ENCODE measurements at places on chromosomes 6 and 20. TPM values are rescaled to one million over a fixed set of nuclear protein-coding genes. Genes with fewer than 3 reads are reported as not detected.

Gene DNAH8
- total RNA-seq, result 0.05 TPM

Gene RAB44
- total RNA-seq, result not detected

Gene FAM209B
- not detected for total RNA-seq

Gene RAD21L1
- total RNA-seq, result not detected

Gene TRAPPC3L
- not detected for total RNA-seq

Gene PKHD1
- total RNA-seq, result 25.2 TPM

GRCh38 chr20:40010483-40010882 lies 678.6 kb downstream of the MAFB start:
- DNase-seq, result no peak
- no peaks in the 10 kb centered on the region for H3K36me3 ChIP-seq
- no peaks in the 10 kb centered on the region for H3K4me1 ChIP-seq
- H3K27me3 ChIP-seq, result no peaks in the 10 kb centered on the region
- H3K4me3 ChIP-seq, result no peak overlapping the region

- no peaks in the 10 kb centered on the region for H3K27me3 ChIP-seq
- DNase-seq, result no peak
- no peak overlapping the region for H3K27ac ChIP-seq
- H3K4me3 ChIP-seq, result no peak overlapping the region
Observed at GRCh38 chr6:38364127-38364526, 275.6 kb downstream of the BTBD9 start.

GRCh38 chr20:42749556-42749955 lies 440.1 kb downstream of the PTPRT start:
- no peak overlapping the region for H3K27ac ChIP-seq
- peaks cover 13% of the 10 kb centered on the region for H3K27me3 ChIP-seq
- H3K4me3 ChIP-seq, result no peak overlapping the region
- no peak for DNase-seq
- no peaks in the 10 kb centered on the region for H3K36me3 ChIP-seq
- H3K4me1 ChIP-seq, result no peaks in the 10 kb centered on the region

Gene TMEM200A
- not detected for total RNA-seq

Gene ANKEF1
- 9.0 TPM for total RNA-seq

DNA sequence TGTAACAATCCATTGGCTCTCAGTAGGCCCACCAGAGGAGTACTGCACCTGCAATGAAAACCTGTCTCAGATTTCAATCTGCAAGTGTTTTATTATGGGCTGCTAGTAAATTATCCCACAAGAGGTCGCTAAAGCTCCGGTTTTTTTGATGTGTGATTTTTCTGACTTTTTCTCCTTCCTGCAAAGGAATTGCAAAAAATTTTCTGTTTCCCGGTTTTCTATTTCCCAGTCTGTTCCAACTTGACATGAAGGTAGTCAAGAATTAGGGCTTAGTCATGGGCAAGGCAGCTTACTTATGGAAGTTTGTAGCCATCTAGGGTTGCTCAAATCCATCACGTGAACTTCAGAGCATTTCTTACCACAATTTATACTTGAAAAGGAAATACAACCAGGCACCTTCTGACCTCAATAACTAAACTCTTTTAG lies 38.5 kb upstream of the AHI1 start:
- DNase-seq, result peak; percentile 8
- H3K27me3 ChIP-seq, result no peaks in the 10 kb centered on the region
- no peaks in the 10 kb centered on the region for H3K4me1 ChIP-seq
- no peaks in the 10 kb centered on the region for H3K36me3 ChIP-seq
- no peak overlapping the region for H3K27ac ChIP-seq

- DNase-seq, result no peak
- no peak overlapping the region for H3K4me3 ChIP-seq
- peaks cover 16% of the 10 kb centered on the region for H3K4me1 ChIP-seq
Observed at GRCh38 chr6:7045331-7045730, 62.4 kb upstream of the RREB1 start.

DNA sequence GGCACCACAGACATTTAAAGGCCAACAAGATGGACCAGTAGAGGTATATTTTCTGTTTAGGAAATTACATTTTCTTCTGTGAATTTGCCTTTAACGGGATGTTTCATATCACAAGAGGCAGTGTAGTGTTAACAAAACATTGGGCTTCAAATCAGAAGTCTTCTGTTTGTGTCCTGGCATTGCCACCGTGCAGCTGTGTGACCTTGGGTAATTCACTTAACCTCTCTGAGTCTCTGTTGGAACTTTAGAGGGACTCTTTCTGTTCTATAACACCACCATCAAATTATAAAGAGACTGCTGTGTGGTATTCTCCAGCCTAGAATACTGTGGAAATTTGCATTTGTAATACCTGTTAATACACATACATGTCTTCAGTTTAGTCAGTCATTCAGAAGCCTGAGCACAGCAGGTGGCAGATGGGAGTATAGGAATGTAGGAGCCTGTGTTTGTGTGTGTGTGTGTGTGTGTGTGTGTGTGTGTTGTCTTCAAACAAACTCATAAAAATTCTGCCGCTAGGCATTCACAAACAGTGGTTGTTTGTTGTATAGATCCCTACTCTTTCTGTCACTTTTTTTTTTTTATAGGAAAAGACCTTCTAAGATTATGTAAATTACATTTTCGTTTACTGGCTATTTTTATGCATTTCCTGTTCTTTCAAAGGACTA lies 22.6 kb downstream of the UST start:
- H3K4me3 ChIP-seq, result no peak overlapping the region
- no peaks in the 10 kb centered on the region for H3K27me3 ChIP-seq
- H3K36me3 ChIP-seq, result no peaks in the 10 kb centered on the region
- no peak overlapping the region for H3K27ac ChIP-seq
- DNase-seq, result no peak
- peaks cover 12% of the 10 kb centered on the region for H3K4me1 ChIP-seq

DNA sequence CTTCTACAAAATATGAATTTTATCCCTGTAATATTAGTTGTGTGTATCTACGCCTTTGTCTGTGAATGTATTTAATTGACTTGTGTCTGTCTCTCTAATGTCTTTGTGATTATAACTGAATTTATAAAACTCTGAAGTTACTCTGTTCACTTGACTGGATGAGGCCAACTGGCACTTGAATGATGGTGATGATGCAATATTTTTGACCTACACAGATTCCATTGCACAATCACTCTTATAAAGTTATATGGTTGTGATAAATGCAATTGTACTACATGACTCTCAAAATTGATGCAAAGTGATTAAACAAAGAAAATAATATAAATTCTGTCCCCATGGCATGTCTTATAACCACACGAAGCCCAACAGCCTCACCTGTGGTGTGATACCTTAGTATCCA lies 287.3 kb upstream of the PLN start:
- H3K27me3 ChIP-seq, result no peaks in the 10 kb centered on the region
- no peak for DNase-seq
- H3K36me3 ChIP-seq, result no peaks in the 10 kb centered on the region
- no peaks in the 10 kb centered on the region for H3K4me1 ChIP-seq

DNA sequence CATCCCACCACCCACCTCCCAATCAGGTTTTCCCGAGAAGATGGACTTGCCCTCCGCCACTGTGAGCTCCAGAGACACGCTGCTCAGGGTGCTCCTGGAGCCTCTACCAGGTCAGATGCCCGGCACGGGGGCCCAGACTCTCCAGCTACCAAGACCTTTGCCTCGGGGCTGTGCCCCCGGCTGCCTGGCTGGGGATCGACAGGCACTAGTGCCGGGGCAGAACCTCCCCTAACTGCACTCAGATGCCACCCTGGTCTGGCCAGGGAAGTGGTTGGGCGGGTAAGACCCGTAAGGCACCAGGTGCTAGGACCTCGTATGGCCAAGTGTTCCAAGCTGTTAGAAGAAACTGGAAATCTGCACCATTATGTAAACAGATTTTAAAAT lies 100.7 kb downstream of the ASXL1 start:
- H3K27ac ChIP-seq, result no peak overlapping the region
- peaks cover 66% of the 10 kb centered on the region for H3K36me3 ChIP-seq
- no peaks in the 10 kb centered on the region for H3K4me1 ChIP-seq
- H3K4me3 ChIP-seq, result no peak overlapping the region
- no peak for DNase-seq
- no peaks in the 10 kb centered on the region for H3K27me3 ChIP-seq

DNA sequence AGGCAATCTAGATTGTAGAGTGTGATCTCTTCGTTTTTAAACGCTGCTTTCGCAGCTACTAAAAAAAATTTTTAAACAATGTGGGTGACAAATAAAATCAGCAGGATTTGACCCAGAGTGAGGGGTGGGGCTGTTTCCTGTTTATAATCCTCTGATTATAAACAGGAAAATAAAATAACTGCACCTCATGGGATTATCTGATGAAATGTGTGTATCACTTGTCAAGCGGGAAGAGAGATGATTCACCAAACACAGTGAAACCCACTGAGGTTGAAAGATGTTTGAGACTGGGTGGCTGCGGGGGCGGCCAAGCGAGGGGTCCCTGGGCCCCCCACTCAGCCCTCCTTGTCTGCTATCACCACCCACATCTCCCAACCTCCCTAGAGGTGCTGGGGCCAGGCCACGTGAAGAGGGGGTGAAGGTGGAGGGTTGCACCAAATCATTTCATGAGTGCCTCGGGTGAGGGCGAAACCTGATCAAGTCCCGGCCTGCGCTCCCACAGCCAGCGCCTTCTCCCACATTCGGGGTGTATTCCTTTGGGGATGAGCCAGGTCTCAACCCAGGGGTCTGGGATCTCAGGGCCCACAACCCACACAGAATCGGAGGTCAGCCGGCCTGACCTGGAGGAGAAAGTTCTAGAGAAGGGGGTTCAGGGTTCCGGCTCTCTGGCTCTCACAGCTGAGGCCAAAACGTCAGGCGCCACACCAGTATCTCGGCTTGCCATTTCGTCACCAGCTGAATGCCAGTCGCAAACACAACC lies 212.5 kb downstream of the BMP7 start:
- no peaks in the 10 kb centered on the region for H3K36me3 ChIP-seq
- no peaks in the 10 kb centered on the region for H3K4me1 ChIP-seq
- H3K27me3 ChIP-seq, result peaks cover 16% of the 10 kb centered on the region
- no peak for DNase-seq
- no peak overlapping the region for H3K4me3 ChIP-seq

Gene ARFGEF3
- total RNA-seq, result 15.4 TPM

- DNase-seq, result peak; percentile 54
- peaks cover 6% of the 10 kb centered on the region for H3K36me3 ChIP-seq
- no peaks in the 10 kb centered on the region for H3K27me3 ChIP-seq
- H3K27ac ChIP-seq, result peak overlapping the region; percentile 95
- peak overlapping the region; percentile 31 for H3K4me3 ChIP-seq
- H3K4me1 ChIP-seq, result peaks cover 14% of the 10 kb centered on the region
Observed at GRCh38 chr6:162099685-162100084, 627.9 kb downstream of the PRKN start.

- H3K27me3 ChIP-seq, result no peaks in the 10 kb centered on the region
- no peak overlapping the region for H3K27ac ChIP-seq
- H3K4me1 ChIP-seq, result peaks cover 25% of the 10 kb centered on the region
- H3K36me3 ChIP-seq, result no peaks in the 10 kb centered on the region
Observed at GRCh38 chr6:146878168-146878951, 279.6 kb downstream of the ADGB start.

Gene TGIF2
- 39.4 TPM for total RNA-seq

DNA sequence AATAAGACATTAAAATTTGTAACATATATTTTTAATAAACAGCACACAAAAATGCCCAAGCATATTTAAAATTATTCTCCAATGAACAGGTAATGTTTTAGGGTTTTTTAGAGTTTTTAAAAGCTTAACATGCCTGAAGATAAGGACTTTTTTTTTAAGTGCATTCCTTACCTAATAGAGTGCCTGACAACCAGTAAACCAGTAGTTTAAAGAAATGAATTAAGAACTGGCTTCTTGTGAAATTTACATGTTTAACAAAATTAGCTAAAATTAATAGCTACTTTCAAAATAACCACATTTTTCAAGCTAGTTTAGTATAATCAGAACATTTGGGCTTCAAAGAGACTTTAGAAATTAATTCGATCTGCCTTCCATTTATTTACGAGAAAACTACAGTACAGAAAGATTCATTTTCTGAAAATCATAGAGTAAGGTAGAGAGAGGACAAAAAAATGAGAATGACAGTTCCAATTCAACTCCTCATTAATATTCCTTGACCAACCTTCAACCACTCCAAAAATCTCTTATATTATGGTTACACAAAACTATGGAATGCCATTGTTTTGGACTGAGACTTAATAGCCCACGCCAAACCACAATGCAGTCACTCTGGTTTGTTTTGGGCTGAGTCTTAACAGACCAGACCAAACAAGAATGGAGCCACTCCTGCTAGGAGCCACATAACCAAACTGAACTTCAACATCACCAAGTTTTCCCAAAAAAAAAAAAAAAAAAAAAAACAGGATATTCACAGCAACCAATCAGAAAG lies 5.7 kb upstream of the PLN start:
- no peak overlapping the region for H3K4me3 ChIP-seq
- H3K4me1 ChIP-seq, result no peaks in the 10 kb centered on the region
- no peaks in the 10 kb centered on the region for H3K36me3 ChIP-seq
- no peak overlapping the region for H3K27ac ChIP-seq
- DNase-seq, result no peak

Gene SAPCD1
- total RNA-seq, result 26.6 TPM

DNA sequence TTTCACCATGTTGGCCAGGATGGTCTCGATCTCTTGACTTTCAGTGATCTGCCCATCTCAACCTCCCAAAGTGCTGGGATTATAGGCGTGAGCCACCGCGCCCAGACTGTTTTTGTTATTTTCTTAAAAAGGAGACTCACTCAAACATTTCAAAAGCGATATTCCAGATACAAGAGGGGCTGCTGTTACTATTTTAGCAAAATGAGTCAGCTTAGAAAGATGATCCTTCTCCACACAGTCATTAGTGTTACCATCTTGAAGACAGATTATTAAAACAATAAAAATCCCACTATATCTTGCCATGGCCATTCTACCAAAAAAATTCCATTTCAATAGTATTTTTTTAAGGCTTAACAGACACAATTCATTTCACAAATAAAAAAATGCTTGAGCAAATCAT lies 102.8 kb downstream of the PREP start:
- no peak overlapping the region for H3K27ac ChIP-seq
- H3K27me3 ChIP-seq, result no peaks in the 10 kb centered on the region
- DNase-seq, result no peak
- H3K36me3 ChIP-seq, result peaks cover 7% of the 10 kb centered on the region
- H3K4me3 ChIP-seq, result no peak overlapping the region
- no peaks in the 10 kb centered on the region for H3K4me1 ChIP-seq

GRCh38 chr6:168200571-168201134 lies 118.9 kb downstream of the DACT2 start:
- H3K4me3 ChIP-seq, result no peak overlapping the region
- H3K27me3 ChIP-seq, result peaks cover 64% of the 10 kb centered on the region
- peaks cover 7% of the 10 kb centered on the region for H3K36me3 ChIP-seq
- DNase-seq, result no peak
- H3K27ac ChIP-seq, result no peak overlapping the region
- peaks cover 4% of the 10 kb centered on the region for H3K4me1 ChIP-seq

DNA sequence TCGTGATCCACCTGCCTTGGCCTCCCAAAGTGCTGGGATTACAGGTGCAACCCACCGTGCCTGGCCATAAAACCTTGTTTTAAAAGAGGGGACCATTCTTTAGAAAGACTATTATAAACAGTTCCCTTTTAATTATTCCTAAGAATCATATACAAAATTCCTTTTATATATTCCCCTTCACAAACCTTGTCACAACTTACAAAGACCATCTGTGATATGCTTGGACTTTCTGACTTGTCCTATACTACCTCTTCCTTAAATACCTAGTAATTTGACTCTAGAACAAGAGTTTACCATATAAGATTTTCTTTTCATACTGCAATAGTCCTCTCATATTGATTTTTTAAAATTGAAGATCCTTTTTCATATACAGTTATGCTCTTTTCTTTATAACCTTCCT lies 135.8 kb upstream of the PRSS16 start:
- no peaks in the 10 kb centered on the region for H3K4me1 ChIP-seq
- H3K4me3 ChIP-seq, result no peak overlapping the region
- no peaks in the 10 kb centered on the region for H3K27me3 ChIP-seq
- no peak for DNase-seq
